ENCODE measurements at places on chromosomes 12 and 14. TPM values are rescaled to one million over a fixed set of nuclear protein-coding genes. Genes with fewer than 3 reads are reported as not detected.

The AICDA gene
- total RNA-seq = not detected

The TAS2R13 gene
- total RNA-seq = 2.5 TPM

The RTL1 gene
- total RNA-seq = 0.12 TPM

The PLCZ1 gene
- not detected for total RNA-seq

The LRRC74A gene
- not detected for total RNA-seq

The KCNJ8 gene
- total RNA-seq = not detected

The CLEC4D gene
- total RNA-seq = not detected

Data from Calu3 (cell line).